ENCODE measurements at places on chromosomes 13 and 19.

- H3K4me3 ChIP-seq, result peak overlapping the region; percentile 90
- H3K27me3 ChIP-seq, result no peaks in the 10 kb centered on the region
- peaks cover 57% of the 10 kb centered on the region for H3K4me1 ChIP-seq
- DNase-seq, result no peak
Measured at GRCh38 chr19:40719414-40719894, 2.5 kb downstream of the ITPKC start.

DNA sequence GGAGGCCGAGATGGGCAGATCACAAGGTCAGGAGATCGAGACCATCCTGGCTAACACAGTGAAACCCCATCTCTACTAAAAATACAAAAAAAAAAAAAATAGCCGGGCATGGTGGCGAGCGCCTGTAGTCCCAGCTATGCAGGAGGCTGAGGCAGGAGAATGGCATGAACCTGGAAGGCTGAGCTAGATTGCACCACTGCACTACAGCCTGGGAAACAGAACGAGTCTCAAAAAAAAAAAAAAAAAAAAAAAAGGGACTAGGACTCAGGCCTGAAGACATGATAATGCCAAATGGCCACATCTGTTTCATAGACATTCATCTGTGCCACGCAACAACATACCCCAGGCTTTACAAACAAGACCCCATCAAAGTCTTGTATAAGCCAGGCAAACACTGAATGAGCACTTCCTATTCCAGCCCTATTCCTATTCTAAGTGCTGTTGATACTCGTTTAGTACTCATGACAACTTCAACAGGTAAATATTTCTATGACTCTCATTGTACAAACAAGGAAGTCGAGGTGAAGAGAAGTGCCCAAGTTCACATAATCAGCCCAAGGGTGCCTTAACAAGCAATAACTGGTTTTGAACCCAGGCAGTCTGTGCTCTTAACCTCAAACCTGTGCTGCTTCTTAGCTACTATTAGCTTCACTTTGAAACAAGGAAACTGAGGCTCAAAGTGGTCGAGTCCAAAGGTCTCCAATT, 1.7 kb downstream of the B9D2 start:
- no peak overlapping the region for H3K27ac ChIP-seq
- H3K4me1 ChIP-seq, result peaks cover 40% of the 10 kb centered on the region
- no peak overlapping the region for H3K4me3 ChIP-seq

DNA sequence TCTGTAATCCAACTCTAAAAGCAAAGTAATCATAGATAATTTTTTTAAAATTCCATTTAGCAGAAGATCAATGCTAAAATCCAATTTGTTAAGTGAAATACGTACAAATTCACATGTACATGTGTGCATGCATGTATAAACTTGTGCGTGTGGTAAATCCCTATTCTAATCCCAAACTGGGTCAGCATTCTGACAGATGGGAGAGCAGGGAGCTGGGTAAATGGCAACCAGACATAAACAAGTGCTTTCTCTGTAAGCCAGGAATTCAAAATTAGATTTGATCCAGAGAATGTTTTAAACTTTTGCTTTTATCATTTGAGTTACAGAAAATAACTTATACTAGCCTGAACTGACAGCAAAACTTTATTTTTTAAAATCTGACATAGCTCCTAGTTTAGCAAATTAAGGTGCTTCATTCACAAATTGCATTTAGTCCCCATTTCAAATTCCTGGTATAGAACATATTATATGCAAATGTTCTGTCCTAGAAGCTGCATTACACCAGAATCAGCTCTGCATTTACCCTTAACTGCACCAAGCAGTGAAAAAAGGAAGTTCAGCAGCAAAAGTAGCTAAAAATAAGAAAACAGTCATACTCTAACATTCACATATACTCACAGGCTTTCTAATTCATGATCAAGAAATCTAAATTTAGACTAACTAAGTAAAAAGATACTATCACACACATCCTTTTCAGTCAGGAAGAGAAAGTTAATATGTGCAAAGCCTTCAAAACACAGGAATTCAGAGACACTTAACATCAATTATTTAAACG, 32.6 kb downstream of the UBL3 start:
- no peak for DNase-seq
- H3K4me3 ChIP-seq, result peak overlapping the region; percentile 24
- peaks cover 1% of the 10 kb centered on the region for H3K36me3 ChIP-seq
- H3K27ac ChIP-seq, result peak overlapping the region; percentile 63

- DNase-seq, result no peak
- H3K27ac ChIP-seq, result no peak overlapping the region
- H3K4me3 ChIP-seq, result no peak overlapping the region
- no peaks in the 10 kb centered on the region for H3K27me3 ChIP-seq
- H3K4me1 ChIP-seq, result peaks cover 2% of the 10 kb centered on the region
Measured at GRCh38 chr19:44609219-44609618, 4.1 kb upstream of the IGSF23 start.

- H3K27ac ChIP-seq, result no peak overlapping the region
- no peak overlapping the region for H3K4me3 ChIP-seq
- DNase-seq, result peak; percentile 46
- H3K27me3 ChIP-seq, result no peaks in the 10 kb centered on the region
- peaks cover 2% of the 10 kb centered on the region for H3K4me1 ChIP-seq
- H3K36me3 ChIP-seq, result peaks cover 22% of the 10 kb centered on the region
Measured at GRCh38 chr13:27065582-27065981, 106.0 kb downstream of the USP12 start.

DNA sequence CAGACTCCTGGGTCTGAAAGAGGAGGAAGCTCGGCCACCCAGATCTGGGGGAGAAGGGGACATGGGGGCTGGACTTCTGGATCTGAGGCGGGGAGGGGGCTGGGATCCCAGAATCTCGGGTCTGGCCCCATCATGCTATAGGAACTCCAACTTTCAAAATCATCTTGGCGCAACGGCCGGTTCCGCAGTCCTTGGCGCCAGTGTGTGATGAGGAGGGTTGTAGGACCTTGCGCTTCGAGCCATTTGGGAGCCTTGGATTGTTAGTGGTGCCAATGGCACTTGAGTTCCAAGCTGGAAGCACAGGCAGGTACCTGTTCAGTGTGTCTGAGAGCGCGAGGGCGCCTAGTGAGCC, 324 bp downstream of the RUVBL2 start:
- H3K27me3 ChIP-seq, result no peaks in the 10 kb centered on the region
- H3K36me3 ChIP-seq, result peaks cover 24% of the 10 kb centered on the region
- peaks cover 40% of the 10 kb centered on the region for H3K4me1 ChIP-seq
- peak overlapping the region; percentile 92 for H3K4me3 ChIP-seq

GRCh38 chr19:48102870-48103751, 7.5 kb downstream of the PLA2G4C start:
- peaks cover 6% of the 10 kb centered on the region for H3K36me3 ChIP-seq
- no peaks in the 10 kb centered on the region for H3K27me3 ChIP-seq
- H3K4me3 ChIP-seq, result no peak overlapping the region
- H3K27ac ChIP-seq, result no peak overlapping the region
- peak; percentile 82 for DNase-seq
- peaks cover 10% of the 10 kb centered on the region for H3K4me1 ChIP-seq

DNA sequence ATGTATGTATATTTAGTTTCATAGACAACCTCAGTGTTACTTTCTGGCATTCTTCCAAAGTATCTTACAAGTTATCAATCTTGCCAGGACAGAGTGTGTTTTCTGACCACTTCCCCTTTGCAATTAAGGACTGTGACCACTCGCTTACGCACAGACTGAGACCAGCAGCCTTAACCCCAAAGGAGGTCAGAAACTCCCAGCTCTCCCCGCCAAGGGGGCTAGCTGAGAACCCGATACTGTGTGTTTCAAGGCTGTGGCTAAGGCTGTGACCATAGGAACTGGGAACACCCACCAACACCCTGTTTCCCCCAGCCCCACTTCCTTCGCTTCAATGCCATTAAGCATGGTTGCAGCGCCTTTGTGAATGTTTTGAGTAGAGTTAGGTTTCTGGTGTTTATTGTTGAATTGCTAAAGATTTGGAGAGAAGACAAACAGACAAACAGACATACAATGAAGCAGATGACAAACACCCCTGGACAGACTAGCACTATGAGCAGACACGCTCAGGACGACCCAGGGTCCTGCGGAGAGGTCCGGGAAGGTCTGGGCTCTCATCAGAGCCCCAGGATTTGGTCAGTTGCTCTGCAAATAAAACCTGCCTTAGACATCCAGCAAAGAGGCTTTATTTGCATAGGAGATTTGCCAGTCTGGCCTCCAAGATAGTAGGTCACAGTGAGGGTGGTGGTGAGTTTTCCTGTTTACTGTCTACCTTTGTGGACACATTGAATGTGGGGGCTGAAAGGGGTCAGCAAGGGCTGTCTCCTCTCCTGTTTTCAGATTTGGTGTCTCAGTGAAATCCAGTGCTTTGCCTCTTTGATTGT, 25.0 kb upstream of the TNFSF11 start:
- DNase-seq, result no peak
- H3K4me1 ChIP-seq, result peaks cover 15% of the 10 kb centered on the region
- H3K36me3 ChIP-seq, result no peaks in the 10 kb centered on the region
- no peaks in the 10 kb centered on the region for H3K27me3 ChIP-seq
- no peak overlapping the region for H3K4me3 ChIP-seq

DNA sequence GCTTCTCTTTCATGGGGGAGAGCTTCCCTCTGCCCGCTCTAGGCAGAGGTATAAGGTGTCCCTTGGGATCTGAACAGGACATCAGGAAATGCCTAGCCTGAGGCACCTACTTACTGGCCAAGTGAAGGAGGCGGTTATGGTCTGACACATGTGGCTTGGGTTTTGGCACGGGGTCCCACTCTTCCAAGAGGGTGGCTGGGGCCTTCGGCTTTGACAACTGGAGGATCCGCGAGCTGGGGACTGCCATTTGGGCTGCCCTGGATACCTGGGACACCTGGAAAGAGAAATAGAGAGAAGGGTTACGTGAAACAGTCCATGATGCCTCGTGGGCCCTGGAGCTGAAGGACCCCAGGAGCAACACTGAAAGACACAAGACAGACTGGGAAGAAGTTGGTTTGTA, 22.4 kb upstream of the MIER2 start:
- no peaks in the 10 kb centered on the region for H3K4me1 ChIP-seq
- no peaks in the 10 kb centered on the region for H3K27me3 ChIP-seq
- H3K27ac ChIP-seq, result no peak overlapping the region
- no peak for DNase-seq
- no peaks in the 10 kb centered on the region for H3K36me3 ChIP-seq

DNA sequence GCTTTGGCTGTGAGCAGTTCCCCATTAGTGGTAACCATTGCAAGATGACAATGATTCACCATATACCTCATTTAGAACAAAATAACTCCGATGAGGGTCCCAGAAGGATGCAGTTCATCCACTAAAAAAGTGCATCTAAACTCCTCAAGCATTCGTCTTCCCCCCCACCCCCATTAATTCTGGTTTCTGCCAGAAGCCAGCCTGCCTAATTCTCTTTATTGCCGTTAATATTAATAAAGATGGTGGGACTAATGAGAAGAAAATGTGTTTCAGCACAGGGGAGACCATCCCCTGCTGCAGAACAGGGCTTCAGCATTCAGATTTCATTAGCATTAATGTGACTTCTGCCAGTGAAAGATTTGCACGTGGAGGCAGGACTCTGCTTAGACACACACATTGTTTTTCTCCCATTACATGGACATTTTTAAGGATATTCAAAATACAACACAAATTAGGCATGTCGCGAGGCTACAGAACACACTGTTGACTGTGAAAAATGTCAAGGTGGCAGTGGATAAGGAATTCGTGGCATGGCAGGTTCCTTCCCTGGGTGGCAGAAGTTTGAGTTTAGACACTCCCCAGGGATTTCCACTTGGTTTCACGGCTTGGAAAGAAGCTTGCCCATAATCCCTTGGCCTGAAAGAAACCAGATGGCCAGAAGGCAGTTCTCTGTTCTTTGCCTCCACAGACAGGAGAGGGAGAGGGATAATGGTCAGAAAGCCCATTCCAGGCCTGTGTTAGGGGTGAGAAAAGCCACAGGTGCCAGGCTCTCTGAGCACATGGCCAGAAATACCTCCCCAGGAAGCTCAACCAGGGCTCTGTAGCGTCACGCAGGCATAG, 236.5 kb downstream of the FOXO1 start:
- H3K27me3 ChIP-seq, result no peaks in the 10 kb centered on the region
- H3K36me3 ChIP-seq, result no peaks in the 10 kb centered on the region
- no peak for DNase-seq
- H3K4me3 ChIP-seq, result no peak overlapping the region

GRCh38 chr13:50529154-50529882, 314.2 kb downstream of the DLEU7 start:
- peak; percentile 70 for DNase-seq
- H3K36me3 ChIP-seq, result no peaks in the 10 kb centered on the region
- H3K27me3 ChIP-seq, result peaks cover 21% of the 10 kb centered on the region

DNA sequence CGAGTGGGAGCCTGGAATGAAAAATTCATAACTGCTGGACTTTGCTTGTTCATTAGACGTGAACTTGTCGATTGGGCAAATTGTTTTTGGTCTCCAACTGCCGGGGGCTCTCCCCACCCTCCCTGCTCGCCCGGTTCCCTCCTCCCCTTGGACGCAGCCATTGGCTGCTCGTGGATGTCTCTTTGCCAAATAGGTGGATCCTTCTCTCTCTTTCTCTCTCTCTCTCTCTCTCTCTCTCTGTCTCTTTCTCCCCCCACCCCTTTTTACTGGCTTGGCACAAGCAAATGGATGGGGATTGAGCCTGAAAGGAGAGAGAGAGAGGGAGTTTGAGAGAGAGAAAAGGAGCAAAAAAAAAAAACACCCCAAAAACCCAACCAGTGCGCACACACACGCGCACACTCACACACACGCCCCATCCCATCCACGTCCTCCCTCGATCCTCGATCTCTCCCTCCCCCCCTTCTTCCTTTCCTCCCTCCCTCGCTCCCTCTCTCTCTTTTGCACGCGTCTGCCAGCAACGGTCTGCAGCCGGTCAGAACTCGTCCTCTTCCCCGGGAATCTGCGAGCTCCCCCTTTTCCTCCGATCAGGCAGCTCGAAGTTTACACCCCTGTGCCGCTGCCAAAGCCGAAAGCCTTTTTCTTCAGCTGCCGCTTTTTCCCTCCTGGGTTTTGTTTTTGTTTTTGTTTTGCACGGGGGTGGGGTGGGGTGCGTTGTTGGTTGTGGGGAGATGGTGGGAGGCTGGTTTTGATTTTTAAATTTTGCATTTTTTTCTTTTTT, 27.8 kb downstream of the NFIX start:
- H3K27ac ChIP-seq, result no peak overlapping the region
- H3K4me3 ChIP-seq, result peak overlapping the region; percentile 83
- H3K36me3 ChIP-seq, result peaks cover 4% of the 10 kb centered on the region
- H3K4me1 ChIP-seq, result peaks cover 20% of the 10 kb centered on the region
- H3K27me3 ChIP-seq, result peaks cover 59% of the 10 kb centered on the region
- peak; percentile 67 for DNase-seq
